NCI-H1092 (cell line): ENCODE measurements at places on chromosomes 1 and 21.

GRCh38 chr1:10170239-10170574 is 40.2 kb upstream of the KIF1B start:
- DNase-seq = no peak

GRCh38 chr21:38988509-38989378 is 183.0 kb downstream of the ETS2 start:
- DNase-seq = peak; percentile 45

- no peak for DNase-seq
These were observed 497.4 kb downstream of the DISC1 start for GRCh38 chr1:232123775-232124659.

- no peak for DNase-seq
These were observed 64.0 kb upstream of the DNAJC6 start for GRCh38 chr1:65245295-65245694.

DNA sequence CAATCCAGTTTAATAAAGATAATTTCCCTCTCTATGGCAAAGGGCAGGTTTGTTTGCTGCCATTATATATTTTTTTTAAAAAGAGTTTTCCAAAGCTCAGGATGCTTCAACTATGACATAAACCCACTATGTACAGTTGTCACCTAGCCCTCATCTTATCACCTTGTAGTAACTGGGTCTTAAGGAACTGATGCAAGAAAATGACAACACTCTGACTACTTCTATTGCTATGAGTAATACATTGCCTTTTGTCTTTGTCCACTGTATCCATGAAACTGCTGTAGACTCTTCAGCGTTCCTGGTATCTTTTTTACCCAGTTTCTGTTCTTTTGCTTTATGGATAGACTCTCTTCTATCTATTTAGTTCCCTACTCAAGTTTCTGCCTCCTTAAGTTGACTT is 586.5 kb downstream of the NEGR1 start:
- DNase-seq = no peak

GRCh38 chr1:31348449-31348848 is 24.4 kb downstream of the FABP3 start:
- DNase-seq = no peak

GRCh38 chr1:157497987-157498735 is 54.2 kb downstream of the FCRL5 start:
- DNase-seq = no peak

DNA sequence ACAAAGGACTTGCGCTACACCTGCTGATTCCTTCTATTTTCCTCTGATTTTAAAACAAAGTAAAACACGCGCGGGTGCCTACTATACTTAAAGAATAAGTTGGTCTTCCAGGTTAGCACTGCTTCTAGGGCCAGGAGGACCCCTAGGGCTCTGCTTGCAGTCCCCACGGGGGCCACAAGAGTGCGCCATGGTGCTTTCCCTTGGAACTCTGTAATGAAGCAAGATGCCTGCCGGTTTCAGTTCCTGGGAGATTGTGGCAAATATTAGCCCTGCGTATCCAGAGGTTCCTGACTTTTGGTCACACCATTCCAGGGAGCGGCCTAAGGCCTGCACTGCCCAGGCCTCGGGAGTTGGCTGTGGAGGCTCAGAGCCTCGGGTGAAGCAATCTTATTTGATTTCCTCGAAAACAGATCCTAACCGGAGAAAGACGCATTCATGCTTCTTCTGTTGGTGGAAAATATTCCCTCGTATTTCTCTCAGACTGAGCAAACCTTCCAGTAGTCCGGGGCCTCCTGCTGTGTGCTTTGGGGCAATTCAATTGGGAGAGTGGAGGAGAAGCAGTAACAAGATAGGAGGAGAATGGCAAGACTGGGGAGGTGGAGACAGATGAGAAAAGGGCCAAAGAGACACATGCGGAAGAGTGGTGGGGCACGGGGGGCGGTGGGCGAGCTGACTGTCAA is 25.3 kb downstream of the ADAM30 start:
- peak; percentile 79 for DNase-seq

DNA sequence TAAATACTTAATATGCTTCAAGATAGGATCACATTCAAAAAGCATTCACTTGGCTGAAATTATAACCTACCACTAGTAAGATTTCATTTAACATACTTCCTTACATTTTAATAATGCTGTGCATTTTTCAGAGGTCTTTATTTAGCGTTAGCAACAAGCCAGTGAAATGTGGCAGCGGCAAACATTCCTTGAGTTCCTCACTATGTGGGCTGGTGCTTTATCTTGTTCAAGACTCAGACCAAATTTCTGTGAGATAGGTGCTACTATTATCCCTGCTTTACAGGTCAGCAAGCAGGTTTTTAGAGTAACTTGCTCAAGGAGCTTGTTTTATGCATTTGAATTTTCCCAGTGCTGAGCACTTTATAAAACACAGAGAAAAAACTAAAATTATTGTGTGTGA is 132.7 kb downstream of the PLPPR4 start:
- no peak for DNase-seq

DNA sequence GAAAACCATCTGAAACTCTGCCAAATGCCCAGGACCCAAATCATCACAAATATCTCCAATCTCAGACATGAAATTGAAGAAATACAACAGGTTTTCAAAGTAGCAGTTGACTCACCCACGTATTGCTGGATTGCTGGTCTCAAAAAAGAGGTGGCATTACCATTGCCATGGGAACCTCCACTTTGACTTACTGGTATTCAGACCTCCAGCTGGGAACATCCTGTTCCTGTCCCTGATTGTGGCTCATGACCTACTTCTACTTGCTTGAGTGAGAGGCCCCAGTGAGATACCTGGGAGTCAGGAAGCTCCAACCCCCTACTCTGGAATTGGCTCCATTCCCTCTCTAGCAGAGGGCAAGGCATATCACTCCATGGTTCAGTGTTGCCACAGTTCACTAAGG is 64.6 kb downstream of the NMNAT2 start:
- DNase-seq = no peak

DNA sequence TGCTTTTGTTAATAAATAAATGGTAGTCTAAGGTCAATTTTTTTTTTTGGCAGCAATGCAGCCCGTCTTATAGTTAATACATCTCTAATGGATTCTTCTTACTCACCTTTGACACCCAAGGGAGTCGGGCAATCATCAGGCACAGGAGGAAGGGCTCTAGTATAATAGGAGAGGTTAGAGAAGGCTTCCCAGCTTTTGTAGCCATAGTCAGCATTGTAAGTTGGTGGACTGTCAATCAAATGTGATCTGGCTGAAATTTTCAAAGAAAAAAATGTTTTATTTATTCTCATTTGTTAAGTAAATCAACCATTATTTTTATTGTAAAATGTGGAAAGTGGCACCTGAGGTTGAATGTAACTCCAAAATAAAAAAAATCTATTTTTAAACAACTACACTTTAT is 2.1 kb downstream of the PTGS2 start:
- no peak for DNase-seq

- DNase-seq = no peak
These were observed 135.6 kb upstream of the GJB5 start for GRCh38 chr1:34619256-34619655.

GRCh38 chr1:36652586-36652985 is 169.9 kb upstream of the CSF3R start:
- DNase-seq = no peak

DNA sequence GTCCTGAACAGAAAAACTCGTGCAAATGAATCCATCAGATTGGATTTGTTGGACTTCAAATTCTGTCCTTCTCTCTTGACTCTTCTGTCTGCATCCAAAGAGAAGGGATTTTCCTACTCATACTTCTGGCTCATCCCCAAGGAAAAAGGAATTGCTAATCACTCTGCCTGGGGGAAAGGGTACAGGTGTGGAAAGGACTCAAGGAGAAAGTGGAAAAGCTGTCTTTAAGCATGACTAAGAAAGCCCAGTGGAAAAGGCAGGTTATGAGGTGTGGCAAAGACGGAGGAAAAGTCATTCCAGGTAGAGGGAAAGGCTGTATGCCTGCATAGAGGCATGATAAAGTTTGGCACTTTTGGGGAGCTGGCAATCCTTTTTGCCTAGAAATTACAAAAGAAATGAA is 43.4 kb downstream of the PTGS2 start:
- DNase-seq = no peak

DNA sequence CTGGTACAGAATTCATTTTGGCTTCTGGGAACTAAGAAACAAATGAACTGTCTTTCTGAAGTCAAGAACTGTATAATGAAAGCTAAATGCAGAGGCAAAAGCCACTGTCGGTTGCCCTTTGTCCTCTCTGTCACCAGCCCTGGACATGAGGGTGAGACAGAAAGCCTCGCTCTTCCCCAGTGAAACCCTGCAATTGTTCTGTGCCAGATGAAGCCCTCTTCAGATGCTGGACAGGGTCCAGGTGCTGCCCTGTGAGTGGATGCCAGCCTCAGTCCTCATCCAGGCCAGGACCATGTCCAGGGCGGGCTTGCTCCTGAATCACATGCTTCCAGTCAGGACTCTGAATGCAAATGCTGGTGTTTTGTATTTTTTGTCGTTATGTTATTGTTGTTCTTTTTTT is 138.7 kb downstream of the RUNX1 start:
- peak; percentile 28 for DNase-seq

- DNase-seq = no peak
These were observed 334.8 kb upstream of the KAZN start for GRCh38 chr1:14263671-14264070.

- peak; percentile 90 for DNase-seq
These were observed at the start of gene SLC2A1 for GRCh38 chr1:42958488-42959319. Gene SLC2A1 (minus strand): TSS chr1:42958868. CDS start chr1:42958651, 217 bp downstream.

- no peak for DNase-seq
These were observed 189.3 kb upstream of the EDN2 start for GRCh38 chr1:41673806-41674205.

- DNase-seq = no peak
These were observed 664 bp downstream of the LRRC47 start for GRCh38 chr1:3795453-3796214.

- no peak for DNase-seq
These were observed 410.2 kb downstream of the MATN1 start for GRCh38 chr1:30313176-30313575.

DNA sequence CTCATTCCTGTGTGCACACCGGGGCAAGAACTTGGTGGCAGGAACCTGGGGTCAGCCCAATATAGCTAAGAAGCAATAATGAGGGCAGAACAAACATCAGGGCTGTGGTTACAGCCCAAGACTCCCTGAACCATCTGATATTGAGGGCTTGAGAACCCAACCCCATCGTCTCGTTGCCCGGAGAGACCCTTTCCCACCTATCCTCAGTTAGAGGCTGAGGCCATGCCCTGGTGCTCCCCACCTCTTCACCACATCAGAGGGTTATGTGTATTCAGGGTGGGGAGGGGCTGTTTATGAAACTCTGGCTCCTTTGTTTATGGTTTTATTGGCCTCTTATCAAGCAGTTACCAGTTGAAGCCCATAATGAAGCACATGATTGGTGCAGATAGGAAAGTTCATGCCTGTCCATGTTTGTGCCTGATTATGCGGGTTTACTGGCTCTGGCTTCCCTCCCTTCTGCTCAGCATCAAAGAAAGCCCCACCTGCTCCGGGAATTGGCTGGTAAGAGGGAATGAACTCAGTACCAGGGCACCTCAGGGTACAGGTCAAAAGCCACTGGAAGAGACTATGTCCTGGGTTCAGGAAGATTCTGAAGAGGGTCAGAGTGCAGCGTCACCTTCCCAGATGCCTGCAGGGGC is 14.5 kb downstream of the NUAK2 start:
- no peak for DNase-seq

DNA sequence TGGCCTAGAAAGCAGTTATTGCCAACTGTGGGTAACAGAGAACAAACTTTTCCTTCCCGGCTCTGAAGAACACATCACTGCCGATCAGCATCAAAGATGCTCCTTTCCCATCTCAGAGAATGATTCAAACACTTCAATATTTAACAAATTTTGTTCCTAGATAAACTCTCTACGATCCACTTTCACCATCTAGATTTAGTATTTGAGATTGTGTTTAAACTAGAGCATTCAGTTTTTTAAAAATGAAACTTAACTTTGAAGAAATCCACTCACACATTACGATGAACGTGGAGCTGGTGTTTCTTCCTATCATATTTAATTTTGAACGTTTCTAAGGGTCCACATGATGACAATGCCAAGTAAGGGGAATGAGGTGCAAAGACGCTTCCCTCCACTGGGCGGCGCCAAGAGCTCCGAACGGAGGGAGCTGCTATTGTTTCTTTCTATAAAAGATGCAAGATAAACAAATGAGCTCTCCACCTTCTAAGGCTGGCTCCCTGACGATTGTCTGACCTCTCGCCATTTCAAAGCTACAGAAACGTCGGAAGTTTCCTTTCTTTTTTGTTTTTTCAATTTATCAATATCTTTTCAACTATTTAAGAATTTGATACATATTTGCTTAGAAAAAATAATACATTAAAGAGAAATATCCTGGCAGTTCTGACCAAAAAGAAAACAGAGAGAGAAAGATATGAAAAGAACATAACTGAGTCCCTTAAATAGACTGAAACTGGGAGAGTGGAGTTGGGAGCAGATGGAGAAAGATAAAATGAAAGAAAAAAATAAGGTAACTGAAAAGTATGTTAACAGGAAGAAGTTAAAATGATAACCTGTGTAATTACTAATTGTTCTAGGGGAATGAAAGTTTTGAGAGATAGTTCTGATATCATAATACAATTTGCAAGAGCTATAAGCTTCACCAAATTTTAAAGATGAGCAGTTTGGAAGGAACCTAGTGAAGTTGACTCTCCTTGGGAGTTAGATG is 4.4 kb upstream of the BARHL2 start:
- DNase-seq = peak; percentile 67

- DNase-seq = no peak
These were observed at the start of gene TRPM2 for GRCh38 chr21:44353191-44353970. Gene TRPM2 (plus strand): TSS chr21:44353621. CDS start chr21:44353701, 80 bp downstream.

DNA sequence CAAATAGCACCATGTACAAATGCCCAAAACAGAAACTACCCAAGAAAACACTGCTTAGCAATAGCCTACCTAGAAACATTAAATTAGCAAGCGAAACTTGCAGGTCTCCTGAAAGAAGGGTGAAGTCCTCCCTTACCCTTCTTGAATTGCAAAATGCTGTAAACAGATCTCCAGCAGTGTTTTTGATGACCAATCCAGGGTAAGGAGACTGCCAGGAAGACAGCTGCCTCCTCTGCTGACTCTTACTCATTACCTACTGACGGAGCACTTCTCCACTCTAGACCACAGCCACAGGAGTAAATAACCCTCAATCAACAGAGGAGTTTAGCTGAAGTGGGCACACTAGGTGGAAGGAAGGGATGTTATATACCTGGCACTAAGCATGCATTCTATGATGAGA is 32.2 kb upstream of the GADD45A start:
- no peak for DNase-seq

DNA sequence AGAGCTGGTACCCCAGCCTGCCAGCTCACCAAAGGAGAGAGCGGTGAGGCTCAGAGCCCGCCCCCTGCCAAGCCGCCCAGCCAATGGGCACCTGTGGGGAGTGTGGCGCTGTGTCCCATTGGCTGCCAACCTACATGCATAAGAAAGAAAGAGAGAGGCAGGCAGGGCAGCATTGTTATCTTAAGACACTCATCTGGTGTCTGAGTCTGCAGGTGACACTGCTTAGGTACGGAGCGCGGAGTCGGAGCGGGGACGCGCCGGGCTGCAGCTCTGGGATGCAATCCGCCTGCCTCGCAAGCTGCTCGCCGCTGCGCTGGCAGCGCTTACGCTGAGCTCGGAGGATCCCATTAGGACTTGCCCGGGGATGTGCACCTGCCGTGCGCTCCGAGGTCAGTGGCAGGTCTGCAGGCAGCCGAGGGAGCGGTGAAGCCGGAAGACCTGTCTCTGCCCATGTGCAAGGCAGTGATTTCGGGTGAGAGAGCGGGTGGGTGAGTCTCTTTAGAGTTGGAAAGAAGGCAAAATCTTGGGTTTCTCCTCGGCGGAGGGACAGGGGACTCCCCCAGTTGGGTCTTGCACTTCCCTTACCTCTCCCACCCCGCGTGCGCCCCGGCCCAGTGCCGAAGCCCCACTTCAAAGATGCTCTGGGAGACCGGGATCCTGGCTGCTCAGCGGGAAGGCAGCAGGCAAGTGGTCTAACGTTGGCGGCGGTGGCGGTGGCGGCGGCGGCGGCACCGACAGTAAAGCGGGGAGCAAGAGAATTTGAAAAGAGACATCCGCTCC is at the start of gene BRINP2:
BRINP2 (plus strand) TSS at position 203 of the 780 bp plus-strand sequence. CDS start 58,919 bp downstream, outside the sequence.
- DNase-seq = peak; percentile 88
